ENCODE measurements at places on chromosomes 4 and X.

- no peak for DNase-seq
Observed at GRCh38 chr4:154304679-154305078, 186.9 kb downstream of the DCHS2 start.

GRCh38 chrX:257681-258289 is 23.4 kb upstream of the PLCXD1 start:
- DNase-seq: no peak

DNA sequence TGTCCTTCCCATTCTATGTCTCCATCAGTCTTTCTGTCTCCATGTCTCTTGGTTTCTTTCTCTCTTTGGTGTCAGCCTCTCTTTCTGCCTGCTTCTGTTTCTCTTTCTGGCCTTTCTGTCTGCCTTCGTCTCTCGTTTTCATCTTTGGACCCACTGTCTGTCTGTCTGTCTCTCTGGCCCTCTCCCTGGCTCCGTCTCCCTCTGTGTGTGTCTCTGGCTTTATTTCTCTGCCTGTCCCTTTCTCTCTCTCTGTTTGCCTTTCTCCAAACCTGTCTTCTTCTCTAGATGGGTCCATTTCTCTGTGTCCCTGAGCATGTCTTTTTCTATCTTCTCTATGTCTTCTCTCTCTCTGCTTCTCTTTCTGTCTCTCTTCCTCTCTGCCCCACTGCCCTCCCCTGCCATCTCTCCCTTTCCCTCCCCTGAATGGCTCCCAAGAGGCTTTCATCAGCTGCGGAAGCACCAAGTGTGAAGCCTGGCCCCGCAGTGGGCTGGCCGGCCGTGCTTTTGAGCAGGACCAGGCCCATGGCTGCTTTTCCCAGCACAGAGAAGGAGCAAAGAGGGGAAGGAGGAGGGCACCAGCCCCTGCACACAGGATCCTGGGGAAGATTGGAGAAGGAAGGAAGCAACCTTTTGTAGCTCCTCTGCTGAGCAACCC is 57.4 kb downstream of the PJA1 start:
- DNase-seq: no peak

GRCh38 chr4:89491761-89492160 is 184.2 kb upstream of the GPRIN3 start:
- DNase-seq: no peak

DNA sequence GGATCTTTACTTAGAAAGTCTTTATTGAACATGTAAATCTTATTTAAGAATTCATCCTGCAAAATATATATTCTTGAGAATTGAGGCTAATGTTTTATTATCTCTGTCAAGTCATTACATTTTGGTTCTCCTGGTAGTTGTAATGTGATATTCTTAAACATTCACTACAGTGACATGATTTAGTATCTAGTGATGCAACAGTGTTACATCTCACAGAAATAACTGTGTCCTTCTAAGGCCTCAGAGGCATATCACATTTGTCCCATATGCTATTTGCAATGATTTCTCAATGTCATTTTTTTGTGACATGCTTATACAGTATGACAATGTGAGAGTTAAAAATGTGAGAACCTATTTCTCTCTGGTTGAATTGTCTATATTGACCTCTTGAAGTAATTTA is 34.1 kb downstream of the PRRG1 start:
- no peak for DNase-seq

DNA sequence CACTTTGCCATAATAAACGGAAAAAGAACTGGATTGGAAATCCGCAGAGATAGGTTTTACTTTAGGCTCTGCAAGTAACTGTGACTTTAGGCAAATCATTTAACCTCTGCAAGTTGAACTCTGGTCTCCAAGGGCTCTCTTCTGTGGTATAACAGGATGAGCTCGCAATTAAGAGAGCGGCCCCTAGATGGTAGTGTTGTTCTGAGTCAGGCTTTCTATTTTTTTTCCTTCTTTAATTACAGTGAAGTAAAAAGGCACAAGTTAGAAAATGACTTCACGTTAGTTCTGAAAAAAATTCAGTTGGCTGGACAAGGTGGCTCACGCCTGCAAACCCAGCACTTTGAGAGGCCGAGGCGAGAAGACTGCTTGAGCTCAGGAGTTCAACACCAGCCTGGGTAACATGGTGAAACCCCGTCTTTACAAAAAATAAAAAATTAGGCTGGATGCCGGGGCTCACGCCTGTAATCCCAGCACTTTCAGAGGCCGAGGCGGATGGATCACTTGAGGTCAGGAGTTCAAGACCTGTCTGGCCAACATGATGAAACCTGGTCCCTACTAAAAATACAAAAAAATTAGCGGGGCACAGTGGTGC is 18.0 kb downstream of the RPS3A start:
- DNase-seq: no peak

DNA sequence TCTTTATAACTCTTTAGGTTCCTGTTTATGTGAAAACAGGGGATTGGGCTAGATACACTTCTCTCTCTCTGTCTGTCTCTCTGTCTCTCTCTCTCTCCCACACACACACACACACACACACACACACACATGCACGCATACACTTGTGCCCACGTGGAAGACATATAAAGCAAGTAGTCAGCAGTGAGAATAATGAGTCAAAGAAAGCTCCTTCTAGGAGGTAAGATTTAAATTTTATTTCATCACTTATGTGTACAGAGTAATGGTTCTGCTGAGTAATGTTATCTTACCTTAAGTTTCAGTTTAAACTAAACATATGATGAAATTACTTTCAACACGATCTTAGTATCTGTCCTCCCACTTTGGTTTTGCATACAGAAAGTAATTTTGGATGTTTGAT is 243.0 kb upstream of the TEX13A start:
- no peak for DNase-seq

DNA sequence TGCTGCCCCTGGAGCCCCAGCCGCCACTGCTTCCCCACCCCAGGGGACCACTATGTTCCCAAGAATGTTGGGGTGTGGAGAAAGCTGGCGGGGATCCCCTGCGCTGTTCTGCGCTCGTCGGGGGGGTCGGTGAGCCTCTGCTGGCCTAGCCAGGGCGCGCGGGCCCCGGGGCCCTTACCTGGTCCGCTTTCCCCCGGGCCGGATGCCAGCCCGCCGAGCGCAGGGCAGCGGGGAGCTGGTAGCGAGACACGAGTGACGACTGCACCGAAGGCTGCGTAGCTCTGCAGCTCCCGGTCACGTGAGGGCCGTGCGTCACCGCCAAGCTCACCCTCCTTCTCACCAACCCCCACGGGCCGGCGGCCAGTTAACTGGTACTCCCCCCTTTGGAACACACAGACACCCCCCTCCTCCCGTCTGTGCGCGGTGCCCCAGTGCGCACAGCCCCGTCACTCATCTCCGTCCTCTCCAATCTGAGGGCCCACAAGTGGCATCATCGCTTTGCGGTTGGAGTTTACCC is at the start of gene BEX1:
BEX1 (minus strand) TSS at position 254 of the 517 bp plus-strand sequence. CDS start 897 bp downstream, outside the sequence.
- DNase-seq: no peak

DNA sequence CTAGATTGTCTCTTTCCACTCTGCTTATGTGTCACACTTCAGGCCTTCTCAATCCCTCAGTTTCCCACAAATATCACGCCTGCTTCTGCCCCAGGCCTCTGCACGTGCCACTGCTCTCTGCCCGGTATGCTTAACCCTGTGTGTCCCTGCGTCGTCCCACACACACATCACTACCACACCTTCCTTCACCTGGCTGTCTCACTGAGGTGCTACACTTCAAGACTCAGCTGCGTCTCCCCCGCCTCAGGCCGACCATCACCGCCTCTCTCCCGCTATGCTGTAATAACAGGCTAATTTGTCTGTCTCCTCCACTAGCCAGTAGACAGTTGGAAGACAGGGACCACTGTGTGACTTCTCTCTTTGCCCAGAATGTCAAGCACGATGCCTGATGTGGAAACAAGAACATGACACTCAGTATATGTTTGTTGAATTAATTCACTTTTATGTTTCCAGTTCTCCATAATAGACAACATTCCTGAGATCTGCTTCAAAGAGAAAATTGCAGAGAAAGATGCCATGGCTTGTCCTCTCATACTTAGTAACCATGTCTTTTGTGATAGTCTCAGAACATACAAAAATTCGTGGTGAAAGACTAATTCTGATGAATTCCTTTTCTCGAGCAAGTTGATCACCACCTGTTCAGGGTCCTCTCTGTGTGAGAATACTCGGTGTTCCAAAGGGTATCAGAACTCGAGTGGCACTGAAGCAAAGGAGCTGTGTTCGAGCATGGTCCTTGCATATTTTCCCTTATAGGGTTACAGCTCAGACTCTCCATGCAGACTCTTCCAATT is 54.2 kb downstream of the AFAP1 start:
- DNase-seq: no peak

GRCh38 chrX:154655786-154656185 is 2.4 kb upstream of the CTAG2 start:
- DNase-seq: no peak

DNA sequence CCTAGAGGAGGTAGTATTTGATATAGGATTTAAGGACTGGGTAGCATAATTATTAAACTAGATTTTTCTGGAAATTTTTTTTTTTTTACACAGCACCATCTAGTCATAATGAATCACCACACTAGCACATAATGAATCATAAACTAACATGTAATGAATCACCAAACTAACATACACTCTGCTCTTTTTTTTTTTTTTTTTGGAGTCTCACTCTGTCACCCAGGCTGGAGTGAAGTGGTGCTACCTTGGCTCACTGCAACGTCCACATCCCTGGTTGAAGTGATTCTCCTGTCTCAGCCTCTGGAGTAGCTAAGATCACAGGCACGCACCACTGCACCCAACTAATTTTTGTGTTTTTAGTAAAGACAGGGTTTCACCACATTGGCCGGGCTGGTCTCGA is 92.5 kb downstream of the FAM13A start:
- DNase-seq: no peak

- DNase-seq: no peak
Observed at GRCh38 chr4:79360006-79360405, 34.1 kb upstream of the NAA11 start.

DNA sequence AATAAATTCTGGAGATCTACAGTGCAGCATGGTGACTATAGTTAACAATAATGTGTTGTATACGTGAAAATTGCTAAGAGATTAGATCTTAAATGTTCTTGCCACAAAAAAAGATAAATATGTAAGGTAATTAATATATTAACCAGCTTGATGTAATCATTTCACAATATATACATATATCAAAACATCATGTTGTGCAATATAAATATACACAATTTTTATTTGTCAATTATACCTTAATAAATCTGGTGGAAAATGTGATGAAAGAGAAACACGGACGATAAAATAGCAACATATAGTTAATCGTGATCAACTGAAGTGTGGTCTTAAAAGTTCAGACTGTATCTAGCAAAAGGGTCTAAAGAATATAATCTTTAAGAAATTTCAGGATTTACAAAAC is 16.5 kb upstream of the NDNF start:
- DNase-seq: no peak

- DNase-seq: no peak
Observed at GRCh38 chr4:1168191-1169101, 3.9 kb downstream of the SPON2 start.

- no peak for DNase-seq
Observed at GRCh38 chrX:151899622-151900021, 13.1 kb upstream of the MAGEA4 start.

DNA sequence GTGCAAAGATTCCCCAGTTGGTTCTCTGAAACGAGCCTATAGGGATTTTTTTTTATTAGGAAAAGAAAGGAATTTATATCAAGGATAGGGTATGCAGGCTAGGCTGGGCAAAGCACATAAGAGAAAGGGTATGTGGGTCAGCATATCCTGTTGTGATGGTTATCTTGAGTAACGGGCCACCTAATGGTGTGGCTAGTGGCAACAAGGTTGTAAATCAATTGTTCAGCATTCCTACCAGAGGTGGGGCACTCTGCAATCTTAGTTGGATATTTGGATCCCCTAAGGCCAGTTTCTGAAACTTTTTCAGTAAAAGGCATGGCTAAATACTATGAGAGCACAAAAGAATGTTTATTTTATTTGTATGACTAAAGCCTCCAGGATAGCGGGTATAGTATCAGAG is 42.7 kb downstream of the DCAF12L1 start:
- no peak for DNase-seq

- no peak for DNase-seq
Observed at GRCh38 chr4:23333946-23334878, 555.6 kb downstream of the PPARGC1A start.

DNA sequence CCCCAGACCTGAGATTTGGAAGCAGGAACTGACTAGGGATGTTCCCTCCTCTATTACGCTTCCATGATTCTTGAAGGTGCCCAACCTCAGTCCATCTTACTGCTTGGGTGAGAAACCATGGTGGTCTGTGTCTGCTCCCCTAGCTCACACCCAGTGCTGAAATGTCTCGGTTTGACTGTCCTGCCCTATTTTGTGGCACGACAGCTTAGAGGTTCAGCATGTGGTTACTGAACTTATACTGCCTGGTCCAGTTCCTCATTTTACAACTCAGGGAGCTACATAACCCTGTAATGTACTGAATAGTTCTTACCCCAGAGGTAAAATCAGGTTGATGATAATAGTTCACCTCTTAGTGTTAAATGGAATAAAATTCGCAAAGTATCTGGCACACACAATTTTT is 203.1 kb downstream of the RBM46 start:
- DNase-seq: no peak

DNA sequence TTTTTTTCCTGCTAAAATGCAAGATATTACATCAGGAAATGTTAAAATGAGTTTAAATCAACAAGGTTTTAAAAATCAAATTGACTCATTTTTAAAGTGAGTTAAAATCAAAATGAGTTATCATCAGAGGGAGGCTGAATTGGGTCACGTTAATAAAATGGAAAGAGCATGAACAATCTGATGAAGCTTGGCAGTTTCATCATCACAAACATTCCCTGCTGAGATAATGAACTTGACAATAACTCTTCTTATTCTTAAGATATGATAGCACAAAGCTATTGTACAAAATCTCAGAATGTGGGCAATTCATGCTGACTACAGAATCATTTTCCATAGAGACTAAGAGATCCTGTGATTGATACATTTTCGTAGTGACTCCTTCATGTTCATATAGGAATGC is 1086.7 kb downstream of the STIM2 start:
- DNase-seq: no peak

- no peak for DNase-seq
Observed at GRCh38 chr4:174209341-174209740, 74.1 kb downstream of the FBXO8 start.

- DNase-seq: no peak
Observed at GRCh38 chr4:176193126-176193525, 2.3 kb downstream of the SPATA4 start.

DNA sequence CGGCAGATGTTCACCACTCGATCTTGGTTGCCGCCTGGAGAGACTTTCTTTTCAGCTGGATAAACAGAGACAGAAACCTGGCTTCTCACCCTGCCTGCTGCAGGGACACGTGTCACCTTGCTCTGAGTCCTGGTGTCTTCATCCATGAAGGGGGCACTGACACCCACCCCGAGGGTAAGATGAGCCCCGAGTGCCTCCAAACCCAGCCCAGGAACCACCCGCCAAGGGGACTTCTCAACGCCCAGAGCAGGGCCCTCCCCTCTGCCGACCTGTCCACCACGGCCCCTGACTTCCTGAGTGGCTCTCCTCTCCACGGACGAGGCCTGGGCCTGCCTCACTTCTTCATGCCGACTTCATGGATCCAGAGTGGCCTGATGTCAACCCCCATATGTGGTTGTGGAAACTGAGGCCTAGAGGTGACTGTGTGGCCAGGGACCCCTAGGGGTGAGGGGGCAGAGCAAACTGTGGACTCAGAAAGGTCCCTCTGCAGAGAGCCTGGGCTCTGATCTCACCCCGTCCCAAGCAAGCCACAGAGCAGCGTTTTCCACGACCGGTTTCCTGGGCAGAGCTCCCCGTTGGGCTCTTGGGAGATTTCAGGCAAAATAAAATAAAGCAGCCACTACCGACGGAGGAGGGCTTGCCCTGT is 5.1 kb downstream of the ADRA2C start:
- DNase-seq: no peak
